ENCODE measurements at places on chromosomes 3 and 15.

DNA sequence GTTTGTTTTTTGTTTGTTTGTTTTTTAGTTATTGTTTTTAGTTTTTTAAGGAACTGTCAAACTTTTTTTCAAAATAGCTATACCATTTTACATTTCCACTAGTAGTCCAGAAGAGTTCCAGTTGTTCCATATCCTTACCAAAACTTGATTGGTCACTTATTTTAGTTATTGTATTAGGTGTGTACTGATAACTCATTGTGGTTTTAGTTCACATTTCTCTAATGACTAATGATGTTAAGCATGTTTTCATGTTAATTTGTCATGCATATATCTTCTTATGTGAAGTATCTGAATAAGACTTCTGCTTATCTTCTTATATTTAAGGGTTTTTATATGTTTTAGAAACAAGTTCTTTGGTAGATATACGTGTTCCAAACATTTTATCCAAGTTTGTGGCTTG is 89.5 kb downstream of the CD200R1L start:
- DNase-seq: no peak

GRCh38 chr3:128706086-128706615 is 19.8 kb upstream of the RAB7A start:
- DNase-seq: no peak

DNA sequence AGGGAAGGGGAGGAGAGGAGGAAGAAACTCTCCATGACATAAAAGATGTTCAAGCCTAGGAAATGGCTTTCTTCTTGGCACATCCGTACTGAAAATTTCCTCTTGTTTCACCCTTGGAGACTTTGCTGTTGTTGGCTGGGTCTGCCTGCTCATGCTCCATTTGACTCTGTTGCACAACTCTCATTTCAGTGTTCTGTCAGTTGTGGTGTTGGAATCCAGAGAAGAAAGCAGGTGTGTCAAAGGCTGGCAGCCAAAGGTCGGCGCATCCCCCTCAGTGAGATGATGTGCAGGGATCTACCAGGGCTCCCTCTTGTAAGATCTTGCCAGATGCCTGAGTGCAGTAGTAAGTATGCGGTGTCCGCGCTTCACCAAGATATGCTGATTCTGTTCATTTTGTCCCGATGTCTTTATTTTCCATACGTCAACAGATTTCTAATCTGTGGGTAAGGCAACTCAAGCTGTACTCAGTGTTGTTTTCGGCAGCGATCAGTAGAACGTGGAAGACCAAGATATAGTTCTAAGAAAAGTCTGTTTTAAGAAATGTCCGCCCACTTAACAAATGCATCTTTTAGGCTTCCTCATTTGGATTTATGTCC is 265.2 kb upstream of the GOLGA6L4 start:
- no peak for DNase-seq

GRCh38 chr3:141686466-141687291 is 51.4 kb upstream of the RNF7 start:
- DNase-seq: no peak

- no peak for DNase-seq
Observed at GRCh38 chr15:77228828-77229227, 157.9 kb upstream of the TSPAN3 start.

DNA sequence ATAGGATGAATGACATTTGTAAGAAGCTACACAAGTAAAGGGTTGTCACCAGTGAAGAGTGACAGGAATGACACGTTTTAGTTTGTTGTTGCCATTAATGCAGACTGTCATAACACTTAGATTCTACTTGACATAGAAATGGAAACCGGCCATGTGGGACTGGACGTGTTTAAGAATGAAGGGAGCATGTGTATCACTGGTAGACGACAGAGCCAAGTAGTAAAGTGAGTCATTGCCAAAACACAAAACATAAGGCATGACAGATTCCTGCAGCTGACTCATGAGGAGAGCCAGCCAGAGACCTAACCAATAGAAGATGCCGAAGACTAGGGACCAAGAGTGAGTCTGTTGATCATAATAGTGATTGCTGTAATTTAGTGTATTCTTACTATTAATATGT is 106.2 kb upstream of the PLAAT1 start:
- no peak for DNase-seq

GRCh38 chr3:135916310-135916709 is 49.2 kb upstream of the PPP2R3A start:
- no peak for DNase-seq

DNA sequence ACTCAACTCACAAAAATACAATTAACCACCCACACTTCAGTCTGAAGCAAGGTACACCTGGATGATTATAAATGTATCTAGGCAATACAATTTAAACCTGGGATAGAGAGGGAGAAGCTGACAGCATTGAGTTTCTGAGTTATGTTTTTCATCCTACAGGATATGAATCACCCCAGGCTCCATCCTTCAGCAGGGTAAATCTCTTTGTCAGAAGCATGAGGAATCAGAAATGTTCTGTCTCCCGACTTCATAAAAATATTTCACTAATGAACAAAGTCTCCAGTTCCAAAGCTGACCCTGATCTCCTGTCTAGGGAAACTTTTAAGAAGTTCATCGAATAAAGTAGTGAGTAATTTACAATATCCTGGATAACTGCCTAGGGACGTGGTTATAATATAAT is 25.5 kb upstream of the FRMD4B start:
- no peak for DNase-seq

GRCh38 chr15:73752806-73753193 is 351 bp downstream of the INSYN1 start:
- DNase-seq: no peak

GRCh38 chr3:22526266-22526837 is 676.8 kb upstream of the UBE2E2 start:
- no peak for DNase-seq

GRCh38 chr3:184678317-184679055 is 33.4 kb downstream of the MAGEF1 start:
- no peak for DNase-seq

DNA sequence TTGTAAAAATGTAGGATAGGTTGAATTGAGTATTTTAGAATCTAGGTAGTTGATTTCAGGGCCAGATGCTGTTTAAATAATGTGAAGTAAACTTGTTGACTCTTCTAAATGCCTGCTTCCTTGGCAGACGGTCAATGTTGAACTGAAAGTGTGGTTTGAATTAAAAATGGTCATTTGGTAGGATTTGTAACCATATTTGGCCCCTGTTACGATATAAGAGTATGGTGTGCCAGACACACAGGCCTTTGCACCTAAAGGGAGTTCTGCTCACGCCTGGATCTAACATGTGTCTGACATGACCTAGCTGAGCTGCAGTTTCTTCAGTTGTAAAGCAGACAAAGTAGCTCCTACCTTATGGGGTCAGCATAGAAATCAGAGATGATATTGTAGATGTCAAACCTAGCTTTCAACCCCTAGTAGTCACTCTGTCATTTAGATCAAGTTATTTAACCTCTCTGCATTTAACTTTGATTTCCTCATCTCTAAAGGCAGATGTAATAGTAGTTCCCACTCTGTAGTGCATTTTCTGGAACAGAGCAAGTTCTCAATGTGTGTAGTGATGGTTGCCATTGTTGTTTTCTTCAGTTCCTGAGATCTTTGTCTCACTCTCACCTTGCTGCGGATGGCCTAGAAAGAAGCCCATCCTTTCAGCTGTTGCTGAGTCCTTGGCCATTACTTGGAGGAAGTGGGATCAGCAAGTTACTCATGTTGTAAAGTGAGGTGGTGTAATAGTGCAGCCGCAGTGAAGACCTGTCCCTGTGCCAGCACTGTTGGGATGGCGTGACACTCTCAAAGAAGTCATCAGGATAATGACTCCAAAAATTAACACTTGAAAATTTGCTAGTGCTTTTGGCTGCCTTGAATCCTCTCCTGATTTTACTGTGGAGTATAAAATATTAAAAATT is 90.2 kb downstream of the GHSR start:
- no peak for DNase-seq

Measured in activated T-cell treated with anti-CD3 and anti-CD28 coated beads for 1 hour (primary cell).